ENCODE measurements at places on chromosomes 16 and 17.
A peak's percentile ranks its signal among the peaks of the same experiment; 100 is the strongest.

- peak; percentile 3 for DNase-seq
Measured at GRCh38 chr17:42072323-42073187, 22.2 kb upstream of the C17orf113 start.

DNA sequence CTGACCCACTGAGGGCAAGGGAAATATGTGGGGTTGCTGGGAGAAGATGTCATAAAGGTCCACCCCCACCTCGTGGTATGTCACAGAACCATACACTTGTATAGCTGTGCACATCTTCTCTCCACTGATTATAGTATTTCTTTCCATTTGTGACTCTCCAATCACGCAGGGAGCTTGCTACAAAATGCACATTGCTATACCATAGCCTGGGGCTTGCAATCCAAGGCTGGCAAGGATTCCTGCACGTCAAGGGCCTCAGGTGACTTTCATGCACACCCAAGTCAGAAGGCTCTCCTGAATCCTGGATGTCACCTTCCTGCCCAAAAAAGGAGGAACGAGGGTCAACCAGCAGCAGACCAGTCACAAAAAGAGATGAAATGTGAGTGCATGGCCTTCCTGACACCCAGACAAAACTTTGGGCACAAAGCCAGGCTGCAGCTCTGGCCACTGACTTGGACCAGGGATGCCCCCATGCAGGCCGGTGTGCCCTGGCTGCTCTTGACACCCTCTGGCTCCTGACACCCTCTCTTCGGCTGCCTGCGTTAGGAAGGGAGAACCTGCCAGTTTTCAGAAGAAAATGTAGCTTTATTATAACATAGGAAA lies 12.1 kb downstream of the TBC1D26 start:
- DNase-seq = no peak

DNA sequence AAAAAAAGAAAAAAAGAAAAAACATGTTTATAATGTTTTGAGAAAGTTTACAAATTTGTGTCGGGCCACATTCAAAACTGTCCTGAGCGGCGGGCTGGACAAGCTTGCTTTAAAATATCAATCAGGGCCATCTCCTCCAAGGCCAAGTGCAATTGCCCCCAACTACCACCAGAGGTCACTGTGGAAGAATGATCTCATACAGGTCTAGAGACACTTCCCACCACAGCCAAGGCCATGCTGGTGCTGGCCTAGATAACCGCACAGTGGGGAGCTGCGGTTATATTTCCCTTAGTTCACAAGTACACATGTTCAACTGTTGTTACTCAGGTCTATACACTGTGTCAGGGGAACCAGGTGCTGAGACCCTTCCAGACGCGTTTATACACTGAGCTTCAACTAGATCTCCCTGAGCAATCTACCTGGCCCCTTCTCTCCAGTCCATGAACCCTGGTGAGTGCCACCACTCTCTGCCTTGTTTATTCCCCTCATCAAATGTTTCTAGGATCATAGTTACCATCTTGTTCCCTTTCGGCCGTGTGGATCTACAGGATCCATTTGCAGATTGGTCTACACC lies 83.8 kb upstream of the CCL2 start:
- peak; percentile 45 for DNase-seq

- DNase-seq = no peak
Measured at GRCh38 chr17:81426393-81427172, 31.3 kb downstream of the BAHCC1 start.

- peak; percentile 41 for DNase-seq
Measured at GRCh38 chr16:1706386-1707192, 594 bp downstream of the MAPK8IP3 start.

- no peak for DNase-seq
Measured at GRCh38 chr17:29933379-29933778, 3.4 kb upstream of the SSH2 start.

DNA sequence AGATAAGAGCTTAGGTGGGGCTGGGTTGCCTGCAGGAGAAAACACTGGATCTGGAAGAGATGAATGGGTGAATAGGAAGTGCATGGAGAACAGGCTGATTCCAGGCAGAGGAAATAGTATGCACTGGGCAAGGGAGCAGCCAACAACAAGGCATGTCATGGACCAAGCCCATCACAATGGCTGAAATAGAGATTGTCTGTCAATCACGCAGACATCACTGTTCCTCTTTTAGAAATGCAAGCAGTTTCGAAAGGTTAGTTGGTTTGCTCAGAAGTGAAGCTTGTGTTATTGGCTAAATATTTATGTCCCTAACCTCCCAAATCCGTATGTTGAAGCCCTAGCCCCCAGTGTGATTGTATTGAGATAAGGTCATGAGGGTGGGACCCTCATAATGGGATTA lies 621.7 kb upstream of the CDH11 start:
- DNase-seq = no peak

DNA sequence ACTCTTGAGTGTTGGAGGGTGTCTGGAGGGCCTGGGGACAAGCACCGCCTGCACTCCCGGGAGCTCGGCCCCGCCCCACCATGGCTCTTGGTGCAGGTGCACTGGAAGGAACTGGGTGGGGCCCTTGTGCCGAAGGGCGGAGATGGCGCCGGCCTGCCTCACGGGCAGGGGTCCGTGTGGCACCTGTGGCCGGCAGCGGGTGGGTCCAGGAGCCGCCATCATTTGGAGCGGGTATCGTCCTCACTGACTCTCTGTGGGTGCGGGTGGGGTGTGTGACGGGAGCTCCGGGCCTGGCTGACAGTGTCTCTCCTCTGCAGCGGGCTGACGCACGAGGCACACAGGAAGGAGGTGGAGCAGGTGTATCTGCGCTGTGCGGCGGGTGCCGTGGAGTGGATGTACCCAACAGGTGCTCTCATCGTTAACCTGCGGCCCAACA lies 5.2 kb downstream of the METRNL start:
- no peak for DNase-seq

DNA sequence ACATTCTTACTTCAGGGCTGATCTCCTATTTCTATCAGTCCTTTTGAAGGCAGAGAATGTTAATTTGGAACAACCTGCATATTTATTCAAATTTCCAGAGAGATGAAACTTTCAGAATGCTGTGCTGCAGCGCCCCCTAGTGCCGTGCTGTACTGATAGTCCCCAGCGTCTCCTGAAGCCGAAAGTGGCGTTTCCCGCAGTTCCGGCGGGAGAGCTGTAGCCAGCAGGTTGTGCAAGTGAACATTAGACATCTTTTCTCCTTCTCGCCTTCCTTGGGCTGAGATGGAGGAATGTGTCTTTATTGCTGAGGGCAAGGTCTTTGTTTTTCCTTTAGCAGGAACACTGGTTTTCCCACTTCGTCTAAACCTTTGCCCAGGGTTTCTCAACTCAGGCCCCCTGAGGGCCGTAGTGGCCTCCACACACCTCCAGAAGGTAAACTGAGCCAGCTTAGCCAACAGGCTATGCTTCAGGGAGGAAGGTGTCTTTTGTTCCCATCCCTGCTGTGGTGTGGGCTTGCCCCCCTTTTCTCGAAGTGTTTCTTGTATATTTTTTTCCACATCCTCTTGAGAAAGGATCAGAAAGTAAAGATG lies 26.4 kb downstream of the USP10 start:
- peak; percentile 73 for DNase-seq

DNA sequence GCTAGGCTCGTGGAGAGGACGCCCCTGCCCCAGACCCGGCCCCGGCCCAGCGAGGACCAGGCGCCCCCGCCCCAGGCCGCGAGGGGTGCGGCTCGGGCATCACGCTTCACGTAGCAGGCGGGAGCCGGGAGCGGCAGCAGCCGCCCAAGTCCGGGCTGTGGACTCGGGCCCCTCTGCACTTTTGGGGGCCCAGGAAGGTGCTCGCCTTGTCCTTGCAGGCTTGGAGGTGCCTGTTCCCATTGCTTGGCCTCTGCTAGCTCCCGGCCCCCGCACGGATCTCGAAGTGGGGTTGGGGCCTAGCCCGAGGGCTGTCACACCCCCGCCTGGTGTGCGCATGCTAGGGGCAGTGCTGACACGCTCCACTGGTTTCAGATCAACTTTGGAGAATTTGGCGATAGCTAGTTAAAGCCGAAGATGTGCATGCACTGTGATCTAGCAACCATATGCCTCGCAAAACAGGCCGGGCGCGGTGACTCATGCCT lies 55.7 kb downstream of the WSB1 start:
- DNase-seq = no peak

DNA sequence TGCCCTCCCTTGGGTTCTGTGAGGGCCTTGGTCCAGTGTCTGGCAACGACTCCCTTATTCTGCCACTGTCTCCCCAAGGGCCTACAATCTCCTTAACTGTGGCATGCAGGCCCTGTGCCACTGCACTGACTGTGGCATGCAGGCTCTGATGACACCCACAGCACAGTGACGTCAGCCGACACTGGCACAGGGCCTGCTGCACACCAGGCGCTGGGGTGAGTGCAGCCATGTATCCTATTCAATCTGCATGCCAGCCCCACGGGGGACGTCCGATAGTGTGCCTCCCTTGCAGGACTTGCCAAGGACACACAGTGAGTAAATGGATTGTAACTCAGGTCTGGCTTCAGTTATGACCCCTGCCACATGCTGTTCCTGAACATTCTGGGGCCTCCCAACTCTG lies 39.8 kb upstream of the RASD1 start:
- DNase-seq = no peak

DNA sequence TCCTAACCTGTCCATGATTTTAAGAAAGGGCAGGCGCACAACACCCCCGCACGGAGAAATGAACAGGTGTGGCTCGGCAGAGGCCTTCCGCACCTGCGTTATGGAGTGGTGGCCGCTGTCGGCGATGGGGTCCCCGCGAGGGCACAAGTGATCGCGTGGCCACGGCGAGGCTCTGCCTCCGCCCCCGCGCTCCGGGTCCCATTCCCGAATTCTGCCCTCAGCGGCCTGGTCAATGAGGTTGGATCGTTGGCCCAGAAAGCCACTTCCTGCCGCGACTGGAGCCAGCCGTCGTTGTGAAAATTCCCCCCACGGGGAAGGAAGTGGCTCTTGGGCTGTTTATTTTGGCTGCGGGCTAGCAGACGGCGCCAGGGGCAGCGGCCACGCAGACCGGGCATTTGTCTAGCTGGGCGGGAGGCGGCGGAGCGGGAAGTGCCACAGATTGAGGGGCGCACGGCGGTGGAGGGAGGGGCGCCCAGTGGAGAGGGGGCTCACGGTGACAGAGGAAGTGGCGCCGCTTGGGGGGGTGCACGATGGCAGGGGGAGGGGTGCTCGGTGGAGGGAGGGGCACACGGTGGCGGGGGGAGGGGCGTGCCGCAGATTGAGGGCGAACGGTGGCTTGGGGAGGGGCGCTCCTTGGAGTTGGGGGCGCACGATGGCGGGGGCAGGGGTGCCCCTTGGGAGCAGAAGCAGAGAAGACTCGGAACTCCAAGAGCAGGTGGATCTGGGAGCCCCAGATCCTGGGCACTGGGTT lies 25.0 kb downstream of the MRC2 start:
- peak; percentile 28 for DNase-seq

GRCh38 chr17:76659928-76660655 lies 16.5 kb upstream of the ST6GALNAC1 start:
- DNase-seq = peak; percentile 18

- DNase-seq = no peak
Measured at GRCh38 chr16:10138881-10139280, 43.3 kb downstream of the GRIN2A start.

GRCh38 chr16:6641091-6641490 lies 691.6 kb upstream of the RBFOX1 start:
- no peak for DNase-seq

DNA sequence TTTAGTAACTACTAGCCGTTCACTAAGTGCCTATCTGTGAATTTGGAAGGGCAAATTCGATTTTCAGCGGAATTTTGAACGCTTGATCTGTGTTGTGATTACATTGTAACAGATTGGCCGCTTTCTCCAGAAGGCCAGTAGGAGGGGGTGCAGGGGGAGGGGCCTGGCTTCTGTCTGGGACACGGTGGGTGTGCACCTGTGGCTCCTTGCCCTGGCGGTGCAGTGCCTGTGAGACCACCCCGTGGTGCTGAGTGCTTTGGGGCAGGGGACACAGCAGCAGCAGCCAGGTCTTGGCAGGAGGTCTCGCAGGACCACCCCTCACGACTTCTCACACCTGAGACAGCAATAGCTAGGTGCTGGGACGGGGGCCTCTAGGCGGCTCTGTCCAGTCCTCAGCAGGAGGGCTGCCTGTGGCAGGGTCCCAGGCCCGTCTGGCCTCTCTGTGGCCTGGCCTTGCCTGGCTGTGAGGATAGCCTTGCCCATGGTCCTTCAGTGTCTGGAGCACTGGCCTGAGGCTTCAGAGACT lies 1.8 kb downstream of the UBE2I start:
- DNase-seq = no peak

GRCh38 chr17:49602783-49603182 lies 27.1 kb downstream of the NXPH3 start:
- DNase-seq = no peak

GRCh38 chr17:39549747-39550573 lies 57.8 kb downstream of the NEUROD2 start:
- DNase-seq = no peak

All from naive thymus-derived CD4-positive, alpha-beta T cell (primary cell).